ENCODE measurements at places on chromosomes 11 and 22.

DNA sequence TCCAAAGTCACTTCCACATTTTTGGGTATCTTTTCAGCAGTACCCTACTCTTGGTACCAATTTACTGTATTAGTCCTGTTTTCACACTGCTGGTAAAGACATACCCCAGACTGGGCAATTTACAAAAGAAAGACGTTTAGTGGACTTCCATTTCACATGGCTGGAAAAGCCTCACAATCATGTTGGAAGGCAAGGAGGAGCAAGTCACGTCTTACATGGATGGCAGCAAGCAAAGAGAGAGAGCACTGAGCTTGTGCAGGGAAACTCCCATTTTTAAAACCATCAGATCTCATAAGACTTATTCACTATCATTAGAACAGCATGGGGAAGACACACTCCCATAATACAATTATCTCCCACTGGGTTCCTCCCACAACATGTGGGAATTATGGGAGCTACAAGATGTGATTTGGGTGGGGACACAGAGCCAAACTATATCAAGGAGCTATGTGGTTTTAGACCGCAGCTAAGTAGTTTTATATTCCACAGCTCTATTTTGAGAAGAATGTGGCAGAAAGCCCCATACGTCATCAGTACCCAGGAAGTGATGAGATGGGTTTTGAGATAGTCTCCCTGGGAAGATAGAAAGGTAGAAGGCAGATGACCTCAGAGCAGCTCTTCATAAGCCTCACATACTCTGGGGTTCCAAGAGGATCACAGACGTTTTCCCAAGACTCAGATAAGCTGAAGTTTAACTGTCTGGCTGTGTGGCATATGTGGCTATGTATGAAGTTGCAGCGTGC lies 96.3 kb downstream of the APIP start:
- no peaks in the 10 kb centered on the region for H3K4me1 ChIP-seq
- DNase-seq = no peak
- H3K36me3 ChIP-seq = no peaks in the 10 kb centered on the region
- no peak overlapping the region for H3K27ac ChIP-seq

DNA sequence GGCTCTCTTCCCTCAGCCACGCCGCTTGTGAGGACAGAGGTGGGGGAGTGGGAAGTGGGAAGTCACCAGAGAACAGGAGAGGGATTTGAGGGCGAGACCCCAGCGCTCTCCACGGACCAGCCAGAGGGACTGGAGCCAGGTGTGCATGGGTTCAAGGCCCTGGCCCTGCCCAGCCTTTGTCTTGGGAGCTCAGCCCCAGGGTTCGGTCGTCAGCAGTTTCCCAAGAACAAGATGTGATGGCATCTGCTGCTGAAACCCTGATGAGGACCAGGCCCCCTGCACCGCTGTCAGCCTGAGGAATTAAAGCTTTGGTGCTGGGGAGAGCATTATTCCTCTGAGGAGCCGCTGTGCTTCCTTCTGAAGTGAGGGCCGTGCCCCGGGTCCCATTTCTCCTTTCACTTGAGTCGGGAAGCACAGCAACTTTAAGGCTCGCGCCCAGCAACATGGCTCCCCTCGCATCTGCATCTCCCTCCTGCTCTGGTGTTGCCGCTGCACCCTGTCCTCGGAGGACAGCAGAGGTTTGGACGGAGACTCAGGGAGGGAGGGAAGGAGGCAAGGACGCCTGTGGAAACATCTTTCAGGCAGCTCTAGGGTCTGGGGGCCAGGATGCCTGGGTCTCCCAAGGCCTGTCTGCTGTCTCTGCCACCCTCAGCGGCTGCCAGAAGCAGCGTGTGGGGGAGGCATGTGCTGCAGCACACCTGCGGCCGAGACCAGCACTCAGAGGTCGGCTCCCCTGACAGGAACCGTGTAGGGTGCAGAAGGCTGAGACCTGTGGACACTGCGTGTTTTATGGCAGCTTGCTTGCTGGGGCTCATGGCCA lies 3.8 kb downstream of the IFITM5 start:
- no peak overlapping the region for H3K27ac ChIP-seq
- H3K36me3 ChIP-seq = peaks cover 20% of the 10 kb centered on the region
- no peak for DNase-seq
- H3K27me3 ChIP-seq = peaks cover 22% of the 10 kb centered on the region

- H3K27me3 ChIP-seq = no peaks in the 10 kb centered on the region
- H3K4me3 ChIP-seq = no peak overlapping the region
- no peak overlapping the region for H3K27ac ChIP-seq
- no peak for DNase-seq
- H3K4me1 ChIP-seq = no peaks in the 10 kb centered on the region
Observed at GRCh38 chr11:97965849-97966646, 1054.7 kb upstream of the CNTN5 start.

- no peak overlapping the region for H3K27ac ChIP-seq
- no peaks in the 10 kb centered on the region for H3K4me1 ChIP-seq
- H3K27me3 ChIP-seq = no peaks in the 10 kb centered on the region
- H3K4me3 ChIP-seq = no peak overlapping the region
Observed at GRCh38 chr11:96082936-96083335, 159.0 kb upstream of the MTMR2 start.

GRCh38 chr22:48100685-48101417 lies 1338.4 kb downstream of the TBC1D22A start:
- no peaks in the 10 kb centered on the region for H3K36me3 ChIP-seq
- H3K27ac ChIP-seq = no peak overlapping the region
- DNase-seq = peak; percentile 45
